ENCODE measurements at places on chromosomes 3 and 15.

DNA sequence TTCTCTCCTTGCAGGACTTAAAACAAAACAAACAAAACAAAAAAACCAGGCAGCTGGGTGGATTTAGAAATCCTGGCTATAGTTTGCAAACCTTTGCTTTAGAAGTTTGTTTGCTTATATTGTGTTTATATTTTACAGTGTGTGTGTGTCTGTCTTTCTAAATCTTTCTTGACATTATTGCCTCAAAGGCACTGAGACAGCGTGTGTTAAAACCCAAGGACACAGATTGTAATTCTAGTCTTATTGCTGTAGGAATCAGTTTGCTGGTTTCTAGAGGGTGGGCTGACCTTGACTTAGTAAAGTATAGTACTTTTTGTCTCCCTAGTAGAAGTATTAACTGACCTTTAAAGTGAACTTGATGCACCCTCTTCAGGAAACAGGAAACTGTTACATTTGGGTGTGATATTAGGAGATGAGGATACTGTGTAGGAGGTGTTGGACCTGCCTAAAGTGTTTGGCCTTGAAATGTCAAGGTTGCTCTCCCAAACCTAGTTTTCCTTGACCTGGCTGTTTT lies 71.0 kb downstream of the TCF12 start:
- DNase-seq, result no peak

GRCh38 chr15:41096178-41096577 lies 19.9 kb downstream of the INO80 start:
- no peak for DNase-seq

- no peak for DNase-seq
Measured at GRCh38 chr15:68425428-68426060, 6.4 kb downstream of the ITGA11 start.

- DNase-seq, result no peak
Measured at GRCh38 chr3:72047221-72047871, 262.4 kb upstream of the PROK2 start.

GRCh38 chr3:8446845-8447244 lies 54.8 kb upstream of the LMCD1 start:
- no peak for DNase-seq

GRCh38 chr15:72065801-72066200 lies 52.1 kb downstream of the MYO9A start:
- DNase-seq, result no peak

DNA sequence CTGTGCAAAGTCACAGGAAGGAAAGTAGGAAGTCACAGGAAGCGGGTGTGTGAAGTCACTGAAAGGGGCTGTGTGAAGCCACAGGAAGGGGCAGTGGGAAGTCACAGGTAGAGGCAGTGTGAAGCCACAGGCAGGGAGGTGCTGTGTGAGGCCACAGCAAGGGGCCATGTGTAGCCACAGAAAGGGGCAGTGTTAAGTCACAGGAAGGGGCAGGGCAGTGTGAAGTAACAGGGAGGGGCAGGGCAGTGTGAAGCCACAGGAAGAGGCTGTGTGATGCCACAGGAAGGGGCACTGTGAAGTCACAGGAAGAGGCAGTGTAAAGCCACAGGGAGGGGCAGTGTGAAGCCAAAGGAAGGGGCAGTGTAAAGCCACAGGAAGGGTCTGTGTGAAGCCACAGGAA lies 36.5 kb downstream of the GASK1A start:
- no peak for DNase-seq

- no peak for DNase-seq
Measured at GRCh38 chr3:50173685-50174516, 17.5 kb upstream of the GNAT1 start.

GRCh38 chr3:59424268-59425010 lies 374.6 kb upstream of the CFAP20DC start:
- DNase-seq, result no peak

Measured in T-helper 2 cell (primary cell).